ENCODE measurements at places on chromosomes 16 and 17. TPM values are rescaled to one million over a fixed set of nuclear protein-coding genes. Genes with fewer than 3 reads are reported as not detected.

The ASPA gene
- not detected for total RNA-seq

The SCGB1C2 gene
- not detected for total RNA-seq

The MFAP4 gene
- not detected for total RNA-seq

The PLA2G10 gene
- not detected for total RNA-seq

The EPX gene
- total RNA-seq, result not detected

The ABCC6 gene
- total RNA-seq, result under 0.01 TPM
